ENCODE measurements at places on chromosomes 11 and 22. TPM values are rescaled to one million over a fixed set of nuclear protein-coding genes. Genes with fewer than 3 reads are reported as not detected.

The UBQLN3 gene
- total RNA-seq, result 0.37 TPM

The C11orf91 gene
- 2.2 TPM for total RNA-seq

The ABCC8 gene
- 0.52 TPM for total RNA-seq

The CLMP gene
- total RNA-seq, result 22.5 TPM

The MMP10 gene
- 0.55 TPM for total RNA-seq

The OR8G5 gene
- total RNA-seq, result not detected

The ADAMTS15 gene
- 11.8 TPM for total RNA-seq

The RTN4R gene
- 10.9 TPM for total RNA-seq

The KIRREL3 gene
- not detected for total RNA-seq

The POLDIP3 gene
- 61.6 TPM for total RNA-seq

The NPAS4 gene
- total RNA-seq, result not detected

The USP47 gene
- total RNA-seq, result 40.9 TPM

The OR51E1 gene
- total RNA-seq, result not detected
